Muscle of leg (tissue), 16 donors: ENCODE measurements at places on chromosomes 7 and 10.

DNA sequence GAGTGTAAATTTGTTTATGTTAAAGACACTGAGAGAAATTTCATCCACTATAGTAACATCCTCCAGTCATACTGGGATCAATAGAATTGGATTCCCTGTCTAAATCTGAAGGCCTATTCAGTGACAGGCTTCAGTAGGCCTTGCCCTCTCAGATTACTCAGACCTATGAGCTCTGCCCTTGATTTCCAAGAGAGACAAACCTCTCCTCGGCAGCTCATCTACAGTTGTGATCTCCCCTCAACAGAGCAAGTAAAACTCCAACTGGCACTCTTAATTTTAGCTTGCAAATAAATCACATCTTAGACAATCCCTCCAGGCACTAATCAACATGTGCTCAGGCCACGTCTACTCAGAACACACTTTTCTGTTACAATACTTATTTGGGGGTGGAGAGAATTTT lies 1191.4 kb upstream of the PHF14 start:
- DNase-seq, result no peak

DNA sequence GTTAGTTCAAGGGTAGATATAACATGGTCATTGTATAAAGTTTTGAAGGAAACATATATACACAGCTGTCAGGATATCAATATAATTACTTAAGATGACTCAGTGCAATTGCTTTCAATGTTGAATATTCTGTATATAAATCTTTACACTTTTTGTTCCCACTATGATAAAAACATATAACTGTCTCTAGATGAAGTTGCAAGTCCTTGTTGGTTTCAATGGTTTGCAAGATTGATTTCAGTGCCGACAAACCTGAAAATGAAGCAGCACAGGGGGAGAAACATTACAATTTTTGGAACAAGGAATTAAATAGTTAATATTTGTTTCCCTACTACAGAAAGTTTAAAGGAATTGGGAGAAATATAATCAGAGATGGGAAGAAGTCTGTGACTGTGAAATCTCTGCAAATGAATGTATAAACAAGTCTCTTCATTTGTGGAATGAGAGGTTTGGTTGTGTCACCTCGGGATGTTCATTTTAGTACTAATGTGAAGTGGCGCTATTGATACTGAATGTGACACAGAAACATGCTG lies 54.1 kb downstream of the OR13A1 start:
- DNase-seq, result no peak

- no peak for DNase-seq
Measured at GRCh38 chr7:45469103-45469502, 105.1 kb upstream of the ADCY1 start.

DNA sequence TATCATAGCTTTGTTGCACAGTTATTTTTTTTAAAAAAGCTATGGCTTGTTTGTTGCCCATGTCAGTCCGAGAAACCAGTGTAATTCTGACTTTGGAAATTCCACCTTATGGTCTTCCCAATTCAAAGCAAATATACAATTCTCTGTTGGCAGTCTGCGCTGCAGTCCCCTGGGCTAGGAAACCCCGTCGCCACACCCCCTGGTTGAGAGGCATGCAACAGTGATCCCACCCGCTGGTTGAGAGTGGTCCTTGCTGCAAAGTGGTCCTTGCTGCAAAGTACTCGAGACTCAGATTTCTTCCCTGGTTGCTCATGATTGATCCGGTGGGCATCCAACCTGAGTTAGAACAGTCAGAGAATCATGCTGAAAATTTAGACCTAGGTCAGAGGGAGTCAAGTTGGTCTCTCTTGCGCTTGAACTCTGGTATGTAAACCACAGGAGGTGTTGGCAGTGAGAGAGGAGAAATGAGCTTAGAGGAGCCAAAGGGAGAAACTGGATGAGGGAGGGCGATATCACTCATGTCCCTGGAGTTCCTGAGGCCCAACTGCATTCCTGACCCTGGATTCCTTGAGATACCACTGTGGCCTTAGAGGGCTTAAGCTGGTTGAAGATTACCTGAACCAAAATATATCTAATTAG lies 45.0 kb upstream of the STK17A start:
- peak; percentile 9 for DNase-seq

DNA sequence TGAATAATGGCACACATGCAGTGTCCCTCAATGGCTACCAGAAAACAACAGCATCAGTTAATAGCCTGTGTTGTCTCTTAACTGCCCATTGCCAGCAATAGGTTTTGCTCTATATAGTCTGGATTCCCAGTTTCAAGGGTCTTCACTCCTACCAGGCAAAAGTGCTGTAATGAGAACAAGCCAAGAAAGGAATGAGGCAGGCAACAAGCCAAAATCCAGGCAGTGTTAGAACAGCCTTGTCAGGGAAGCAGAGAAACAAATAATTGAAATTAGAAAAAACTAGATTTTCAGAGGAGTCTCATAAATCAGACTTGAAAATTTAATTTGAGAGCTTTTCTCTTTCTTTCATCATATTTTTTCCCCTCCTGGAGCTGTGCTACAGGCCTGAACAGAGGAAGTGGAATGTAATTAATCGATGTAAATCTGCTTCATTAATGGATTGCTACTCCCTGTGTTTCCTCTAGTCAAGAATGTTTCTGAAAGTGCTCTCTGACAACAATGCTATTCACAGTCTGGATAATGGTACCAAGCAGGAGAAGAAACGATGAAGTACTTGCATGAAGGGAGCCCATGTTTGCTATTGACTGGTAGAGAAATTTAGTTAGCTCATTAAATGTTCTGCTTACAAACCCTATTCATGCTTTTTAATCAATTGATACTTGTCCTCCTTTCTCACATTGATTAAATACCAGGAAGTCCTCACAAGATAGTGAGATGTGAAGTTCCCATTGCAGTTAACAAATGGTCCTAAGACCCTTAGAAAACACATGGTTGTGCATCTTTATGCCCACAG lies 202.0 kb upstream of the LRRTM3 start:
- DNase-seq, result peak; percentile 31

DNA sequence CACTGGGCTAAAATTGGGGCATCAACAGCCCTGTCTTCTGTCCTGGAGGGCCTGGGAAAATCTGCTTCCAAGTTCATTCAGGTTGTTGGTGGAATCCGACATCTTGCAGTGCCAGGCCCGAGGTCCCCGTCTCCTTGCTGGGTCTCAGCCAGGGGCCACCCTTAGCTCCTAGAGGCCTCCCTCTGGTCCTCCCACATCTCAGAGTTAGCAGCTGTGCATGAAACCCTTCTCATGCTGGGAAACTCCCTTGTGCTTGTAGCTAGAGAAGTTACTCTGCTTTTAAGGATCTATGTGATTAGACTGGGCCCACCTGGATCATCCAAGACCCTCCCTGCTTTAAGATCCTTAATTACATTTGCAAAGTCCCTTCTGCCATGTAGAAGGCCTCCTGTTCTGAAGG lies 15.3 kb downstream of the HIP1 start:
- DNase-seq, result no peak
